ENCODE measurements at places on chromosomes 6 and 20.

DNA sequence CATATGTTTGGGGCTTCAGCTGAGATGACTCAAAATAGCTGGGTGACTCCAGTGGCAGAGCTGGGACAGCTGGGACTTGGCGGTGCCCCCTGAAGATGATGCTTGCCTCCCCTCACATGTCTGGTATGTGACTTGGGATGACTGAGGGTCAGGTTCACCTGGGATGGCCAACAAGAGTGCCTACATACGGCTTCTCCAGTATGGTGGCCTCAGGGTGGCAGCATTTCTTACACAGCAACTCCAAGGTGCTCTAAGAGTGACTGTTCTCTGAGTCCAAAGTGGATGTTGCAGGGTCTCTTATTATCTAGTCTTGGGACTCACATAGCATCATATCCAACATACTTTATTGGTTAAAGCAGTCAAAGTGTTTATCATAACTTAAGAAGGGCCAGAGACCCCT, 87.8 kb upstream of the CENPW start:
- no peak for DNase-seq

- DNase-seq: no peak
Measured at GRCh38 chr20:20364593-20365479, 3.1 kb upstream of the INSM1 start.

- peak; percentile 65 for DNase-seq
Measured at GRCh38 chr20:57849121-57849520, 139.3 kb upstream of the PMEPA1 start.

DNA sequence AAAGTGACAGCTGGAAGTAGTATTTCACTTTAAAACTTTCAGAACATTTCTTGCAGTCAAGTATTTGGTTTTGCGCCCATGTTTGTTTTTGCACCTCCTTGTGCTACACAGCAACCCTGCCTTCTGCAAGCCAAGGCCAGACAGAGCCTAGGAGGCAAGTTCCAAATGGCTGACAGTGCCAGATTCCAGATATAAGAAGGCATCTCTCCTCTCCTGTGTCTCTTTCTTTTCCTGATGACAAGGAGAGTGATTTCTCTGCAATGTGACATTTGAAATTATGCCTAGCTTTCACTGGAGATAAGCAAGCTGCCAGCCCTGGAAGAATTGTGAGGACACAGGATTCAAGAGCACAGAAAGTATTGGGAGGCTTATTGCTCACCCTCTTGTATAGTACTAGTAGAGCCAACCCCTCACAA, 149.1 kb upstream of the TENT5A start:
- no peak for DNase-seq

GRCh38 chr6:137389150-137389704, 105.0 kb downstream of the OLIG3 start:
- DNase-seq: no peak

- no peak for DNase-seq
Measured at GRCh38 chr6:1278061-1278720, 33.7 kb upstream of the FOXQ1 start.

- DNase-seq: no peak
Measured at GRCh38 chr6:156262014-156262413, 515.2 kb upstream of the ARID1B start.

- DNase-seq: no peak
Measured at GRCh38 chr20:50858525-50858924, 63.7 kb downstream of the BCAS4 start.

DNA sequence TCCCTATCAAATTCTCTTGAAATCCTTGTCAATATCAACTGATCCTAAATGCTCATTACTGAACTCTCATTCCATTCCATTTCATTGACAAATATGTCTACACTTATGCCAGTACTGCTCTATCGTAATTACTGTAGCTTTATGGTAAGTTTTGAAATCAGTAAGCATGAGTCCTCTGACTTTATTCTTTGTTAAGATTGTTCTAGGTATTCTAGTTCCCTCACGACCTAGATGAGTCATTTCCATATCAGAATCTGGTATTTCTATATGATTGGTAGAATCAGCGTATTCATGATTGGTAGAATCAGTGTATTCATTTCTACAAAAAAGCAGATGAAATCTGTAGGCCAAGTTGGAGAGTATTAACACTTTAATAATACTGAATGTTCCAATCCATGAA, 318.6 kb upstream of the RUNX2 start:
- no peak for DNase-seq

DNA sequence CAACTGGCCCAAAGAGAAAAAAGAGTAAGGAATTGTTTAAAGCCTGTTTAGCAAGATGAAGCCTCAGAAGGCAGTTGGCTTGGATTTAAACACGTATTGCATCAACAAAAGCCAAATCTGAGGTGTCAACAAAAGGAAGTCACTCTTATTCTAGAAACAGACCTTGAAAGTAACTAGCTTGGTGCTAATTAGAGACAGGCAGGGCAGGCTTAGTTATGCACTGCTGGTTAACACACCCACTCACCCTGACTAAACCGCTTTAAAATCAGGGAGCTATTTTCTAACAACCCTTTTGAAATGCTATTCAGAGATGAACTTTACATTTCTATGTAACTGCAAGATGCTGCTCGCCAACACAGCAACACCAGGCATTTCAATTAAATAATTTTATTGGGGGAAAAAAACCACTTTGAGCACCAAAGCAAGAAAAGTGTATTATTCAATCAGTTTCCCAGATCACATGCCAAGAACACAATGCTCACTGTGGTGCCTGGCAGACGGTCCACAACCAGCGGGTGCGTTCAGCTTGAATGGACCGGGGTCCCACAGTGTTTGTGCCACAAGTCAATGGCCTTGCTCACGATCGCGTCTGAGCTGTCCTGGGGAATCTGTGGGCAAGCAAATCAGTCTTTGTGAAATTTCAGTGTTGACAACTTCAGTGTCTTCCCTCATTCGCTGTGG, 23.6 kb downstream of the TBC1D7 start:
- peak; percentile 16 for DNase-seq

GRCh38 chr20:48275286-48276020, 490.2 kb upstream of the SULF2 start:
- peak; percentile 39 for DNase-seq

DNA sequence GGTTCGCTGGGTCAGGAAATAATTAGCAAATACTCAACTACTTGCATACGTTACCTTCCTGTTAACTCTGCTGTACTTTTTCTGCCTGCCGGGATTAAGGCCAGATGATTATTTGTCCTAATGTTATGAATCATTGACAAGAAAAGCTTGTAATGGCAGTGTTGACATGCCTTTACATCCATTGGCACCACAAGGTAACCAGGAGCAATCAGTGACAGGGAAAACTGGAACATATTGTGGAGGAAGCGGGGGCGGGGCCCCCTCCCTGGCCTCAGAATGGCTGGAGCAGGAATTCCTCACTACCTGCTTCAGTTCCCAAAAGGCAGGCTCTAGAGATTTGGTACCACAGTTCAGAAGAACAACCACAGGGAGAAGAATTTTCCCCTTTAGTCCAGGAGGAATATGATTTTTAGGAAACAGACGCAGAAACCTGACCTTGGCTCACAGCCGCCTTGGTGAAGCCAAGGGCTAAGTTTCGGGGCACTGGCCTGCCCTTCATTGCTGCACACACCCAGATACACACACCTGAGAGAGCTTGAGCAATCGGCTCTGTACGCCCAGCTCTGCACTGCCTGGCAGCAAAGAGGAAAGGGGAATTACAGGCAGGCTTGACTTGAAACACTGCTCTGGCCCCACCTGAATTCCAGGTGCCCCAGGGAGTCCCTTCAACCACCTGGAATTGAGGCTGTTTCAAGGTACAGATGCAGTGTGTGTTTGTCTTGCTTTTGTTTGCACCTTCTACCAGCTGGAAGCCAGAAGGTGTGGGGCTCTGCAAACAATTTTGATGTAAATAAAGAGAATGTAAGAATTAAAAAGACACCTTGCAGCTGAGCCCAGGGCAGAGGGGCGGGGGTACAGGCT, 89.8 kb downstream of the MYB start:
- peak; percentile 58 for DNase-seq

GRCh38 chr6:99514089-99514488, 1.1 kb downstream of the USP45 start:
- DNase-seq: peak; percentile 11

DNA sequence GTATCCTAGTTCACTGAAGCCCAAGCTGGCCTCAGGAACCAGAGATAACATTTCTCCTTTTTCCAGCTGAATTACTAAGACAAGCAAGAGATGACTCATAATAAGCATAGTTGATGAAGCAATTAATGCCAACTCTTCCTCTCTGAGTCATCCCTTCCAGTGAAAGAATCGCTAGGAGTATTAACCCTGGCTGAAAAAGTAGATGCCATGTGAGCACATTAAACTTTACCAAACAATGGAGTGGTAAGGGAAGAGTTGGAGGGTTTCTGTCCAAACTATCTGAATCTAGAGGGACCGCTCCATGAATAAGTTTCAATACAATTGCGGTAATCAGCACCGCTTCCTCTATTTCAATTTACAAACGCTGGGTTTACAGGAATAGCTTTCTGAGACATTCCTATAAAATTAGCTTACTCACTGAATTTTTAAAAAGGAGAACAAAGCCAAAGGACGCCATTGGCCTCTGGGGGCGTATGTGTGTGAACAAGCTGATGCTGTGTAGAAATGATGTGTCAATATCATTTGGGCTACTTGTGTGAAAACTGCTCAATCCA, 48.3 kb downstream of the ATXN1 start:
- peak; percentile 93 for DNase-seq

DNA sequence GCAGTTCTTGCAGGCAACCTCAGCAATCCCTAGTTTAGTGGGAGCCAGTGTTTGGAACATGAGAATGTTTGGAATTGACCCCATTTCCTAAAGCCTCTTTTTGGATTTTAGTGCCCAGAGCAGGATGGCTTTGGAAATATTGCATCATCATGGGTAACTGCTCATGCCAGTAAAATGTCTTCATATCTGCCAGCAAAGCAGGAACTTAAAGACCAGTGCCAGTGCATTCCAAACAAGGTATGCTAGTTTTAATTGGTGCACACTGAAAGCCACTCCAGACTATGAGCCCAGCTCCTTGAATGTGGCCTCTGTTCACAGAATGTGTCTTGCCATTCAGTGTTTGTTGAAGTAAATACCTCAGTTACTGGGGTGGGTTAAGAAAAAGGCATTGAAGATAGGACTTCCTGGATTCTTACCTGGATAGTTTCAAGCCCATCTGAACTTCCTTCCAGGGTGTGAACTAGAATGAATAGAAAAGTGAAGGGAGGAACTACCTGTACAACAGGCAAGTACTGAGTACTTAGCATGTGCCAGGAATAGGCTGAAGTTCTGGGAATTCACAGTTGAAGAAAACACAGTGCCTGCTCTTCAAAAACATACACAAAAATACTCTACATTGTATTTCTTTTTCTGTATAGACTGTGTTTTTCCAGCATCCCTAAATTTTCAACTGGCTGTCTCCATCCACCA, 70.5 kb downstream of the COL19A1 start:
- DNase-seq: peak; percentile 24

GRCh38 chr6:52415917-52416628, 4.1 kb upstream of the EFHC1 start:
- DNase-seq: peak; percentile 23

- DNase-seq: no peak
Measured at GRCh38 chr20:46811224-46812084, 83.2 kb upstream of the EYA2 start.

- DNase-seq: no peak
Measured at GRCh38 chr6:141682391-141682790, 450.3 kb upstream of the GJE1 start.

DNA sequence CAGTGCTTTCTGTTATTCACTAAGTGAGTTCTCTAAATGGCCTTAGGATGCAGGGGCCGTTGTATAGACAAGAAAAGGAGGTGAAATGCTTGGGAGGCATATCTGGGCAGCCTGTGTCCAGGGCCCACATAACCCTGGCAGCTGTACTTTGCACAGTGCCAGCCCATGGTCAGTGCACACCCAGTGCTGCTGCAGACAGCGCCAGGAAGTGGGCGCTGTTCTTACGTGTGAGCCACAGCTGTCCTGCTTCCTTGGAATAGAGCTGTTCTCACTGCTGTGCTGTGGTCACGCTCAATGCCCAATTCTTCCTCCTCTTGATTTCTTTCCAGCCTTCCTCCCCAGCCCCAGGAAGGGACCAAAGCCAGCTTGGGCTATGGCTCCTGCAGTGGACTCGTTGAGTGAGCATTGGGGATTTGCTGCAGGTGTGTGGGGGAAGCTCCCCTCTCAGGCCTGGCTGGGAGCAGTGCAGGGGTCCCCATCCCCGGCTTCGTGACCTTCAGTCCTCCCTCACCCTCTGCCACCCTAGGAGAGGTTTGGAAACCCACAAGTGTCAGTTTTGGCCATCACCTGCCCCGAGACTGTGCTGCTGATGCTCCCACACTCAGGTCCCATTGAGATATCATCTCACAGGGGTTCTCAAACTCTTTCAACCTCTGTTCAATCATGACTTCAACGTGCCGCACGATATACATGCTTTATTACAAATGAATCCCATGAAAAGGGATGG, 246.8 kb upstream of the EXOC2 start:
- DNase-seq: no peak

DNA sequence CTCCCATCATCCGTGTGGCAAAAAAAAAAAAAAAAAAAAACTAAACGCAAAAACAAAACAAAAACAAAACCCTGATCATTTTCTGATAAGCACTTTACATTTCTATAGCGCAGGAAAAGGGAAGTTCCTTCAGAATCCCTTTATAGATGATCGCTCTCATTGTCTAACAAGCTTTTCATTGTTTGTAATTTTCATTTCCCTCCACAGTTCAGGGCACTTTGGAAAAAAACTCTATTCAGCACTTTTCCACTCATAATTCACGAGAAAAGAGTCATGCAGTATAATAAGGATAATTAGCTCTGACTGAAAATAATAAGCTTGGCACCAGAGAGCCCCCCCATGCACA, 89.4 kb upstream of the ATXN1 start:
- no peak for DNase-seq

- peak; percentile 96 for DNase-seq
Measured at GRCh38 chr6:56955171-56956155, 556 bp downstream of the BEND6 start.

GRCh38 chr6:57102976-57103375, 13.0 kb downstream of the ZNF451 start:
- peak; percentile 24 for DNase-seq

DNA sequence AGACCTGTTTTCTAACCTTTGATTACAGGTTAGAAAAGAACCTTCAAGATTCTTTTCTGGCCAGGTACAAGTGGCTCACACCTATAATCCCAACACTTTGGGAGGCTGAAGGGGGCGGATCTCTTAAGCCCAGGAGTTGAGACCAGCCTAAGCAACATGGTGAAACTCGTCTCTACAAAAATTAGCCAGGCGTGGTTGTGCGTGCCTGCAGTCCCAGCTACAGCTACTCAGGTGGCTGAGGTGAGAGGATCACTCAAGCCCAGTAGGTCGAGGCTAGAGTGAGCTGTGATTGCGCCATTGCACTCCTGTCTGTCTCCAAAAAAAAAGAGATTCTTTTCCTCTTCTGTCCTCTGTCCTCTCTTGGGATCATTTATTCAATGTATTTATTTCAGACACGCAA, 14.5 kb downstream of the PPIL1 start:
- no peak for DNase-seq

DNA sequence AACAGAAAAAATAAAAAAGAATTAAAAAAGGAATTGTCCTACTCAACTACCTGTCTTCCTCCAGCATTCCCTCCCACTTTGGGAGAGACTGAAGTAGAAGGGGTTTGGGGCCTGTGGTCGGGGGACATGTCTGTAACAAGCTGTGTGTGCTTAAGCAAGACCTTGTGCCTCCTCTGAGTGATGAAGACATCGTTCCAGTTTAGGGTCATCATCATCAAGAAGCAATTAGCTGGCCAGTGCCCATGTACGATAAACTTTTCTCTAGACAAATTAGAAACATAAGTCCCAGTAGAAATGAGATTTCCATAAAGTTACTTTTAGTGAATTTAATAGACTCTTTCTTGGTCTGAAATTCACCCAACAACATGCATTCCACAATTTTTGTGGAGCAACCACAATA, 272.9 kb downstream of the ZNF217 start:
- no peak for DNase-seq
